ENCODE measurements at places on chromosomes 2 and 18.

- peak; percentile 0 for DNase-seq
Measured at GRCh38 chr2:229174794-229175496, 96.1 kb downstream of the PID1 start.

- DNase-seq = no peak
Measured at GRCh38 chr2:23588508-23589201, 203.7 kb downstream of the KLHL29 start.

- no peak for DNase-seq
Measured at GRCh38 chr18:62937065-62937464, 221.7 kb downstream of the PHLPP1 start.

GRCh38 chr2:238162846-238163441 is 4.2 kb downstream of the ERFE start:
- DNase-seq = peak; percentile 36

DNA sequence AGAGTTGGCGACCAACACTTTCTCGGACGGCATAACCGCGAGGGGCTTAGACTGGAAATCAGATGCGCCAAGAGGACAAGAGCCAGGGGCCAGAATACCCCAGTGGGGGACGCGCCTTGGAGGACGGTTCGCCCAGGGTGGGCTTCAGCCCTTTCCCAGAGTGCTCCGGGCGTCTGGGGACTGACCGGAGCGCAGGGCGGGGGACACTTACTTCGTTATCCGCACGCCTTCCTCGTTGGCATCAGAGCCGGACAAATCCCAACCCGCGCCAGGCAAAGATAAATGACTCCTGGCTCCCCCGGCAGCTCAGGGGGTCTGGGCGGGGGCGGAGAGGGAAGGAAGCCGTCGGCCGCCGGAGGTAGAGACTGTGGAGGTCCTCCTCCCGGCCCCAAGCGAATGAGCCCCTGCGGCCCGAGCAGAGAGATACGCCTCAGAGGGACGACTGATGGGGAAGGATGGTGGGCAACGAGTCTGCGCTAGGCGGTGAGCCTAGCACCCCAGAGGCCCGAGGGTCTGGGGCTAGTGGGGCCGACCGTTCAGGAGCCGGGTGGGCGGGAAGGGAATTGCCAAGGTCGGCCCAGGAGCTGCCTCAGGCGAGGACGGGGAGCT is 4.7 kb upstream of the SATB2 start:
- DNase-seq = no peak

- no peak for DNase-seq
Measured at GRCh38 chr18:23333827-23334226, 119.3 kb upstream of the RIOK3 start.

DNA sequence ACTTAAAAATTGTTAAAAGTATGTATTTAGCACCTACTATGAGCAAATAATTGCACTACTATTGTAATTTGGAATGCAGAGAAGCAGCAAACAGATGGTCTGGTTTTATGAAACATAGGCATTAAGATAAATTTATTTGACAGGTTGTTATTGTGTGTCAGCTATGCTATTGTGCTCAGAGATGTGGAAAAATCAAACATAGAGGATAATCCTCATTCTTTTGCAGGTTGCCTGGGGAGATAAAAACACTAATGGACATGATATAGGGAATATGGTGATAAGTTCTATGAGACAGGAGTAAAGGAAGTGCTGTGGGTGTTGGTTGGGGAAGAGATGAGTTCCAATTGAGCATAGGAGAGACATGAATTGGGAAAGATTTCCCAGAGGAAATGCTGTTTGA is 71.3 kb downstream of the PPP1R1C start:
- no peak for DNase-seq

GRCh38 chr2:167380555-167380954 is 492.3 kb downstream of the XIRP2 start:
- DNase-seq = no peak

GRCh38 chr18:51516478-51517038 is 319.1 kb upstream of the MEX3C start:
- no peak for DNase-seq

Measured in RKO (cell line).